Activated CD4-positive, alpha-beta T cell treated with anti-CD3 and anti-CD28 coated beads, Interleukin-10, Interleukin-2, amounts not matched to agents 100 ng/mL and 50 ng/mL, durations not matched to agents 16 hours and 8 hours (primary cell): ENCODE measurements at places on chromosomes 12 and 14.

GRCh38 chr12:56158926-56159461, 835 bp downstream of the MYL6 start:
- DNase-seq = peak; percentile 54

- DNase-seq = peak; percentile 38
Measured at GRCh38 chr12:47941871-47942613, 21.4 kb upstream of the TMEM106C start.

DNA sequence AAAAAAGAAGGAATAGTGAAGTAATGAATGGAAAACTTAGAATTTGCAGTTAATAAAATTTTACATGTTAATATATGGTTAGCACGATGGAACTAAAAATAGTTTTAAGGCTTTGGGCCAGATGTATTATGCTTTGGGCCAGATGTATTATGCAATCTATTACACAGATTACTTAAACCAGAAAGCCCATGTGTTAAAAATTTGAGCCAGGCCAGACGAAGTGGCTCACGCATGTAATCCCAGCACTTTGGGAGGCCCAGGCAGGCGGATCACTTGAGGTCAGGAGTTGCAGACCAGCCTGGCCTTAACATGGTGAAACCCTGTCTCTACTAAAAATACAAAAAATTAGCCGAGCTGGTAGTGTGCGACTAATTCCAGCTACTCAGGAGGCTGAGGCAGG, 17.2 kb downstream of the IFT81 start:
- no peak for DNase-seq

GRCh38 chr12:66596199-66596598, 82.7 kb downstream of the GRIP1 start:
- no peak for DNase-seq

DNA sequence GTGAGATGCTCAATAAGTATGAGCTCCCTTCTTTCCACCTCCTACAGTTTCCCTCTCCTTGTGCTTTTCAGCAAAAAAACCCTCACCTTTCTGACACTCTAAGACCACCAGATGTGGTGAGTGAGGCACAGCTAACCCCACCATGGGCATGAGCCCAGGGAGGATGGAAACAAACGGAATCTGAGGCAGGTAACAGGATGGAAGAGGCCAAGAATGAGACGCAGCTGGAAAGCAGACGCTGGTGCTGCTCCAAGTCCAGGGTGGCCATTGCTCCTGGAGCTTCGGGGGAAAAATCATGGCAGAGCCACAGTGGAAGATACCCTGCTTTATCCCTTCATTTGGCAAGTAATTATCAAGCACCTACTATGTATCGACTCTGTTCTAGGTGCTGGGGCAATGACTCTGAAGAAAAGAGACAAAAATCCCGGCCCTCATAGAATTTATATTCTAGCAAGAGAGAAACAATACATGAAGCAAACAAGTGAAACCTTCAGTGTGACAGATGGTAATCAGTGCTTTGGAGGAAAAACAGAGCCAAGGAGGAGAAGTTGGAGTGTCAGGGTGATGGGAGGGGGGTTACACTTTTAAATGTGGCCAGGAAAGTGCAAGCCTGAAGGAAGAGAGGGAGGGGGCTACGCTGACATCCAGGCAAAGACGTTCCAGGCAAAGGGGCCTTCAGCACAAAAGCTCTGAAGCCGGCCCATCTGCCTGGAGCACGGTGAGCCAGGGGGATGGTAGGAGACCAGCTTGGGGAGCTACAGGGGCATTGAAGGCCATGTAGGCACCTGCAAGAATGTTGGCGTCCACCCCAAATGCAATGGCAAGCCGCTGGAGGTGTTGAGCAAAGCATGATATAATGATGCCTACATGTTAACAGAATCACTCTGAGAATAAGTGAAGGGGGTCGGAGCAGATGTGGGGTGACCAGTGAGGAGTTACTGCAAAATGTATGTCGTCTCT, 154.2 kb downstream of the DPF3 start:
- no peak for DNase-seq

GRCh38 chr12:22130671-22131070, 84.7 kb downstream of the CMAS start:
- peak; percentile 14 for DNase-seq

DNA sequence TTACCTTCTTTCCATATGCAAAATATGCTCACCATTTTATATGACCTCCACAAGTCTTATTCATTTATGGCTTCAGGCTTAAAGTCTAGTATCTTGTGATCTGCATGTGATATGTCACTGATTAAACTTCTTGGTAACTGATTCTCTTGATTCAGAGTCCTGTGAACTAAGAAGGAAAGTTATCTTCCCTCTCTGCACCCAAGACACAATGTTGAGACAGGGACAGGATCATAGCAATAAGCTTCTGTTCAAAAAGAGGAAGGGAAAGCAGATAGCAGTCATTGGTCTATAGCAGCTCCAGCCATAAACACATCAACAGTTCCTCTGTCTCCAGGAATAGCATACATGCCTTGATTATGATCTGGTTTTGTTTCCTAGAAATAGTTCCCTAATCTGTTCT, 103.1 kb downstream of the UNC79 start:
- DNase-seq = no peak

GRCh38 chr14:20676072-20676471, 8.3 kb upstream of the RNASE4 start:
- no peak for DNase-seq

DNA sequence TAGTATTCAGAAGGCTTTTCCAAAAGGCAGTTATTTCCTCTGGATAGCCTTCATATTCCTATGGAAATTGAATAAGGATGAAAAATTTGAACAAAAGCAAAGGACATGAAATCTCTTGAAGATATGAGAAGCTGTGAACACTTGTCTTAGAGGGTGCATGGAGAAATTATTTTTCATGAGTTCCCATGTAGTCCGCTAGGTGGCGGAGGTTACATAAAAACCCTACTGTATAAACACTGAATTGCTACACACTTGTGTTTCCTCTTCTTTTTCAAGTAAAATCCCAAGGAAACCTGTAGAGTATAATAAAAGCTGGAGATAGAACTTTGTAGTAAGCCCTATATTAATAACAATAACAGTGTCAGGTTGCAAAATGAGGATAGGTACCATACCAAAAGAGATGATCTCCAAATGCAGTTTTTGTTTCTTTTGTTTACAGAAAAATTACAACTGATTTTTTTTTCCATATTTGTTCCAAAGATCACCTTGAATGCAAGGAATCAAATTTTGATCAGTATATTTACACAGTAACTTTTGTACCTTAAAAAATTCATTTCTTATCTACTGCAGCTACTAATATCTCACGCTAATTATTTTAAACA, 37.8 kb upstream of the OR4E1 start:
- peak; percentile 48 for DNase-seq

- DNase-seq = no peak
Measured at GRCh38 chr12:114393569-114393968, 12.4 kb downstream of the TBX5 start.

DNA sequence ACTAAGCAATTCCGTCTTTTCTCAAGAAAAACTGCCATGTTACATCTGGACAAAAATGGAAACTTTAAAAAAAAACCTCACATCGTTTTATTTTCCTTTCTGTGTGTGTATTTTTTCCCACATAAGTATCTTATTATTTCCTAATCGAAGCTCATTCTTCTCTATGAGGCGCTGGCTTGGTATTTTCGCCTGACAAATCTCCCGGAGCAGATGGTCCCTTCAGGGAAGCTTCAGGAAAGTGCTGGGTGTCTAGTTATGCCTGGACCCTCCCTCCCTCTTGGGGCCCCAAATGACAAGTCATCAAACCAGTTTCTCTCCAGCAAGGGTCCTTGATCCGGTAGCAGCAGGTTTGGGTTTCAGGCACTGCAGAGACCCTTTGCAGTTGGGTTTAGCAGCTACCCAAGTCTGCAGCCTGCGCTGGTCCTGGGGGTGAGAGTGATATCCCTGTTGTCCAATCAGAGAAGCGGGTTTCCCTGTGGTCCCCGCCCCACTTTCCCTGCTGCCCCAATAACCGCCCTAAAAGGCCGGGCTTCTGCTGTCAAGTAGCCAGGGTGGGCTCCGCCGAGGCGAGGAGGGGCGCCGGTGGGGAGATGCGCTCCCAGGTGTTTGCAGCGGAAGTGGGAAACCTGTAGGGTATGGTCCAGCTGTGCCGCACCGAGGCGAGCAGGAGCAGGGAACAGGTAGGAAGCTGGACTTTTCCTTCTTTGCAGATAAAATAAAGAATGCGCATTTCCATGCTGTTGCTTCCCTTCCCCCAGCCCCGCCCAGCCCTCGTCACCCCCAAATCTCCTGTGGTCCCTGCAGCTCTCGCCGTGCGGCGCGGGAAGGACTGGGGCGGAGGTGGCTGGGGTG, at the start of gene CNTN1:
Gene CNTN1, plus strand, starts transcription at position 527 of the 852 bp plus-strand sequence.
- DNase-seq = peak; percentile 1

DNA sequence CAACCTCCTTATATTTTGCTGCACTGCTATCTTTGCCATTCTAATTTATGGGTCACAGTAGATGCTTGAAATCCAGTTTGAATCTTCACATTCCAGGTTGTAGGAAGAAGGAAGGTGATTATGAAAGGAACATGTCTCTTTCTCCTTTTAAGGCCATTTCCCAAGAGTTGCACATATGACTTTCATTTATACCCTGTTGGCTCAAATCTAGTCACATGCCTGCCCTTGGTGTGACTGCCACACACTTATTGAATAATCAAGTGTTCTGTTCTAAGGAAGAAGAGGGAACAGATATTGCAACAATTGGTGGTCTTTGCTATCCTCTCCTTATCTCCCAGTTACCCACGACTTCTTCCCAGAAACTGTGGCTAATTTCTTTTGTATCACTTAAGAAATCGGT, 404.3 kb downstream of the TMEM117 start:
- DNase-seq = no peak

DNA sequence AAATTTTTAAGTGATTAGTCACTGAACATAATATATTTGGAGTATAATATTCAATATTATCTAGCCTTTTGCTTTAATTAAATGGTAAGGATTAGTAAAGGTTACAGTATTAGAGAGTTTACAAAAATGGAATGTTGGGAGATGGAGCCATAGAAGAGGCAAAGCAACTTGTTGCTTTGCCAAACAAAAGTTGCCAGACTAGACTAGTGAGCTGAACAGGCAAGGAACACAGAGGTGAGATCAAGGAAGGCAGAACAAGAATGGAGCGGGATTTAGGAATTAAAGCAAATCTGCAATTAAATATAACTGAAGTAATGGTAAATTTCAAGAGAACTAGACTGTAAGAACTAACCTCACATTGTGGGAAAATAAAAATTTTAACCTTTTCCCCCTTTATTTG, 5.1 kb downstream of the ARF6 start:
- no peak for DNase-seq

GRCh38 chr12:131056626-131057025, 102.9 kb downstream of the ADGRD1 start:
- DNase-seq = no peak

GRCh38 chr14:37124614-37125013, 47.8 kb downstream of the SLC25A21 start:
- DNase-seq = no peak

DNA sequence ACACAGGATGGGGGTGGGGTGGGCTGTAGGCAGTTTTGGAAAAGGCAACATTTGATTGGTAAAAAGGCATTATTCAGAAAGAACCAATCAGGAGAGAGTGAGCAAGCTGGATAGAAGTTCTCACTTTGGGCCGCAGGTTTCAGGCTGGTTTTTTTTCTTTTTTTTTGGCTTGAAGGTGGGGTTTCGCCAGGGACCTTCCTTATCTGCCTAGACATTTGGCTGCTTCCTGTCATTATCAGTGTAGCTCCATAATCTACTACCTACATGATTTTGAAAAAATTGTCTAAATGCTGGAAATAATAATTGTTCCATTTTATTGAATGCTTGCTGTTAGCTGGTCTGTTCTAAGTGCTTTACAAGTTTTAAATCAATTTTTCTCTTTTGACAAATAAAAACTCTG, 649.0 kb downstream of the TMTC2 start:
- DNase-seq = no peak

DNA sequence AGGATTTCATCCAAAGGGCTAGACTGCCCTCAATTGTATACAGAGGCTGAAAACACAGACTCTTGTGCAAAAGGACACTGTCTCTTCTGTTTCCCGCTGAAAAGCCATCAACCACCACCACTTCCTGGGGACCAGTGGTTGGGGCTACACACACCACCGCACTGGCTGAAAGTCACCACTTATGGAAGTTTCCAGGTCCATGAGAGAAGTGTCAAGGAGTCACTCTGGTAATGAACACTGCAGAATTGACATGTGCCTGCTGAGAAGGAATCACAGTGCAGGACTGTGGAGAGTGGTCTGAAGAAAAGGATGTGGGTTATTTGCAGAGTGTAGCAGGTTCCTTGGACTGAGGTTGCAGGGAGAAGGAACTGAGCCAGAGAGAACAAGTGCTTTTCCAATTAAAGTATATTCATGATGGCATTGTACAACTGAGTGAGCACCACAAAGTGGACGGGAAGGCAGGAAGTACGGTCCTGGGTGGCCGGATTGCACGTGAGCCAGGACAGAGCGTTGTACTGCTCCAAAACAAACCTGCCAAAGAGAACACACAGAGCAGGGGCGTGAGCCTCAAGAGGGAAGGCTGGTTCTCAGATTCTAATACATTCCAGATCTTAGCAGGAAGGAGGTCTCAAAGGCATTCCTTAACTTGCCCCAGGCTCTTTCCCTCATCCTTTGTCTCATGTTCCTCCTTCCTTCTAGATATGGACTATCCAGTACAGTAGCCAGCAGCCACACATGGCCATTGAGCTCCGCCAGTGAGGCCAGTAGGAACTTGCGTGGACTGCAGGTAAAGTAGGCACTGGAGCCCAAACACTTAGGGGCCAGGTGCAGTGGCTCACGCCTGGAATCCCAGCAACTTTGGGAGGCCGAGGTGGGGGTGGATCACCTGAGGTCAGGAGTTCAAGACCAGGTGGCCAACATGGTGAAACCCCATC, 316.4 kb downstream of the MED13L start:
- DNase-seq = peak; percentile 37

DNA sequence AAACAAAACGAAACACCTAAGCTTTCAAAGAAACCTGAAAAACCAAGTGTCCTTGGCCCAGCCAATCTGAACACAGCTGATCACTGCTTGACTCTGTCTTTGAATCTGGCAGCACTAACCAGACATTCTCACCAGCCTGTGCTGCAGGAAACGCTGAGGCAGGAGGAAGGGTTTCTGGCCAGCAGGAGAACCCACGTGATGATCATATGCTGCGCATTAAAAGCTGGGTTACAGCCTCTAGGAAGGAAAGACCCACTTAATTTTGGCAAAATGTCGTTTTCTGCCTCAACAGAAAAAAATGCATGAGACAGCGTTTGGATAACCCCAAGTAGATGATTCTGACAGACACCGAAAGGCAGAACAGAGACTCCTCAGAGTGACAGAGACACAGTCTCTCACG, 9.8 kb downstream of the APPL2 start:
- peak; percentile 57 for DNase-seq

GRCh38 chr12:53701518-53702264, 25.6 kb downstream of the CALCOCO1 start:
- DNase-seq = peak; percentile 75

- no peak for DNase-seq
Measured at GRCh38 chr14:58821421-58821820, 183.7 kb downstream of the DACT1 start.

GRCh38 chr14:88188745-88189416, 134.2 kb downstream of the KCNK10 start:
- no peak for DNase-seq

- no peak for DNase-seq
Measured at GRCh38 chr14:94329857-94330256, 6.7 kb upstream of the SERPINA6 start.
